Foreskin melanocyte (primary cell): ENCODE measurements at places on chromosomes 2 and 18.

DNA sequence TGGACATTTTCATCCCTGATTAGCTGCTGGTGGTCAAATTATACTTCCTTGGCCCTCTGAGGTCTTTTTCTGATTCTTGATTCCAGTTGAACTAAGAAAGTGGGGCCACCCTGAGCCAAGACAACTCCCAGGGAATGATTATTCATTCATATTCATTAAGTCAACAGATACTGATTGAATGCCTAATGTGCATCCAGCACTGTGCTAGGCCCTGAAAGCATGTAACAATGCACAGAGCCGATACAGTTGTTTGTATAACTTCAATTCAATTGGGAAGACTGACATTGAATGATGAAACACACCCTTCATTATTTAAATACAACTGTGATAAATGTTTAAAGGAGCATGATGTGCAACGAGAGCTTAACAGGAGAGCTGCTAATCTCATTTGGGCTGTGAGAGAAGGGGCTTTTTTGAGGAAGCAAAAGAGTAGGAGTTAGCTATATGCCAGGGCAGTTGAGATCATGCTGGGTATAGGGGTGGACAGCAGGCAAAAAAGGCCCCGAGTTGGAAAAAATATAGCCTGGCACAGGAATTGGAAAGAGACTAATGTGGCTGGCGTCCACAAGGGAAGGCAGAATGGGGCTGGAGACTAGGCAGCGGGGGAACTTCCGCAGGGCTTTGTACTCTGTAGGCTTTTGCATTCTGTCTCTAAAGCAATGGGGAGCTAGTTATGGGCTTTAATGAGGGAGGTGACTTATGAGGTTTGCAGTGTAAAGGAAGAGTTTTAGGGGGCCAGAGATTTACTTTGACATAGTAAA lies 57.2 kb upstream of the ACVR1 start:
- no peak for DNase-seq

DNA sequence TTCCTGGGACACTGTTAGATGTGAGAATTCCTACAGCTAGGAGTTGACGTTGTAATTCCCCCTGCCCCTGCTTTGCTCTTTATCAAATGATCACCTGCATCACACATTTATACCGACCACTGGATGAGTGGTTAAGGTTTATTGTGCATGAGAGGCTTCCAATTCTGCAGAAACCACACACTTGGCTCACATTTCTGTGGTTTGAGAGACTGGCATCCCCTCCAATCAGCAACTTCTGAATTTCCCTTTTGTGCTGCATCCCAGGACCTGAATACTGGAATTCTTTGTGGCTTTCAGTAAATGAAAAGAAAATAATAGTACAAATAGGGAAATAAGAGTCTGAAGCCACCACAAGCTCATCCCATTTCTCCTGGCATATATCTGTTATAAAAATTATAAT lies 628.7 kb upstream of the PIK3C3 start:
- no peak for DNase-seq

- DNase-seq = no peak
Observed at GRCh38 chr18:40347261-40347660, 1607.8 kb upstream of the PIK3C3 start.

- DNase-seq = no peak
Observed at GRCh38 chr18:37540424-37541138, 25.0 kb downstream of the CELF4 start.
